ENCODE measurements at places on chromosomes 3 and 15. TPM values are rescaled to one million over a fixed set of nuclear protein-coding genes. Genes with fewer than 3 reads are reported as not detected.

MRPS22 gene
- polyA plus RNA-seq = 91.9 TPM

GHRL gene
- polyA plus RNA-seq = not detected

TMC3 gene
- polyA plus RNA-seq = not detected

LRIG1 gene
- polyA plus RNA-seq = 17.2 TPM

SLC6A11 gene
- polyA plus RNA-seq = 9.4 TPM

CHRNA7 gene
- 0.93 TPM for polyA plus RNA-seq

RTP3 gene
- not detected for polyA plus RNA-seq

RABL3 gene
- 13.4 TPM for polyA plus RNA-seq

DNA sequence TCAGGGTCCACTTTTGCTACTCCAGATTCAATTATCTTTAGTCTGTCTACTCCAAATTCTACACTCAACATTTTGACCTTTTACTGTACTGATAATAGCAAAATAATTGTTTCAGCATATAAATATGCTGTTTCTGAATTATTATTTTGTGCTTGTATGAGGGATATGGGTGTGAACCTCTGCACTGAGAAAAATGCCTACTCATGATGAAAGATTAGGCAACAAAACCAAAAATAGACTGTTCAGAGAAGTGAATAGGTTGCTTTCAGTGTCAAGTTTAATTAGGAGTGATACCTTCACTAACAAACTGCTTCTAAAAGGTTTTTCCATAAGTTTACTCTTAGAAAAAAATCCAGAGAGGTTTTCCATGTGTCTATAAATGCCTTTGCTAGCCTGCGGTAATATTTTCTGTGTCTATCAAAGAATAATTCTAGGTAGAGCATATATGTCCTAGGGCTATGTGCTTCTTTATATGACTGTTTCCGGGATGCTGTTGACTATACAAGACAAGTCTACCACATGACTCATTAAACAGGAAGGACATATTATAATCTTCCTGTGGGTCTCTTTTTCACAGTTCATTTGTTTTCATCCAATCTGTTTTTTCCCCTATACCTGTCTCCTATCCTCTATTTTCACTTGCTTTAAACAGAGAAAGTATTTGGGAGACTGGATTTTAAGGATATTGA lies 218.5 kb upstream of the TTC14 start:
- H3K4me1 ChIP-seq = peaks cover 4% of the 10 kb centered on the region
- H3K27me3 ChIP-seq = no peaks in the 10 kb centered on the region
- no peak overlapping the region for H3K27ac ChIP-seq

DNA sequence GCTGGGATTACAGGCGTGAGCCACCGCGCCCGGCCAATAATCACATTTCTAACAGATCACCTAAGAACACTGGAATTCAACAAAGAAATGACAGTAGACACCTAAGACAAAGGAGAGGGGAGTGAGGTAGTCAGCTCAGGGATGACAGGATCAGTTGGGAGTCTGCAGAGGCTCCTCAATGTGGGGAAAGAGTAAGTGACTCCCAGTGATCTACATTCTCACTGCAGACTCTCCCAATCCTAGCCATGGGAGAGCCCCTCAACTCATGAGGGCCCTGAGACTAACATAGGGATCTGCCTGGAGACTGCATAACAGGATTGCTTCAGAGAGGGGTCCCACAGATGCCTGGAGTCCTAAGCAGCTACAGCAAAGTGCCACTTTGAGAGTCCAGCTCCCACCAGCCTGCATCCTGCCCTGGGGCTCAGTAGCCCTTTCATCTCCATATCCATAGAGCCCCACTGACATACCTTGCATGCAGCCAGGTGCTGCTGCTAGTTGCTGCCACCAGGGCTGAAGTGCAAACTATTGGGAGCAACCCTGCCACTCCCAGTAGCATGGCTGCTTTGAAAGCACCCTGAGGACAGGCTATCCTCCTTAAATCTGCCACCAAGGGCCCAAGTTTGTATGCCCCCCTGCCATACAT lies 21.8 kb upstream of the PFN2 start:
- H3K4me3 ChIP-seq = no peak overlapping the region
- DNase-seq = no peak
- no peaks in the 10 kb centered on the region for H3K27me3 ChIP-seq
- no peaks in the 10 kb centered on the region for H3K36me3 ChIP-seq

DNA sequence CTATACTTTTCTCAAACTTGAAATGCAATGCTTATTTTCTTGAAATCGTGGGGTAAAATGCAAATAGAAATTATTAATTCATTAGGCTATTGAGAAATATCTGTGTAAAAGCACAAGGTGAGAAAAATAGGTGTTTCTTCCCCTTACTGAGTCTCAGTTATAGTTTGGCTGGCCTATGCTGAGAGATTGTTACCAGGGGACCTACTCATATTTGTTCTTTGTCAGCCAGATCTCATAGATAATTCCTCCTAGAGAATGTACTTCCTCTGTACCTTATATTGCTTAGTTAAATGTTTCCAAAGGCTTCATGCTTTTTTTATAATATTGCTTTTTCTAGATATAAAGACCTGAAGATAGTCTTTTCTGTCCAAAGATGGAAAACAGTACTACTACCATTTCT lies 60.0 kb upstream of the TRPC1 start:
- H3K36me3 ChIP-seq = no peaks in the 10 kb centered on the region
- no peaks in the 10 kb centered on the region for H3K4me1 ChIP-seq
- H3K27me3 ChIP-seq = no peaks in the 10 kb centered on the region

GRCh38 chr3:99901200-99901926 lies 83.7 kb downstream of the CMSS1 start:
- peaks cover 38% of the 10 kb centered on the region for H3K4me1 ChIP-seq
- H3K4me3 ChIP-seq = peak overlapping the region; percentile 22
- H3K36me3 ChIP-seq = no peaks in the 10 kb centered on the region
- peak overlapping the region; percentile 97 for H3K27ac ChIP-seq
- DNase-seq = peak; percentile 63
- H3K27me3 ChIP-seq = no peaks in the 10 kb centered on the region

GRCh38 chr3:52302426-52303145 lies 13.5 kb upstream of the DNAH1 start:
- H3K4me3 ChIP-seq = no peak overlapping the region
- H3K36me3 ChIP-seq = no peaks in the 10 kb centered on the region
- H3K4me1 ChIP-seq = peaks cover 10% of the 10 kb centered on the region
- DNase-seq = no peak

DNA sequence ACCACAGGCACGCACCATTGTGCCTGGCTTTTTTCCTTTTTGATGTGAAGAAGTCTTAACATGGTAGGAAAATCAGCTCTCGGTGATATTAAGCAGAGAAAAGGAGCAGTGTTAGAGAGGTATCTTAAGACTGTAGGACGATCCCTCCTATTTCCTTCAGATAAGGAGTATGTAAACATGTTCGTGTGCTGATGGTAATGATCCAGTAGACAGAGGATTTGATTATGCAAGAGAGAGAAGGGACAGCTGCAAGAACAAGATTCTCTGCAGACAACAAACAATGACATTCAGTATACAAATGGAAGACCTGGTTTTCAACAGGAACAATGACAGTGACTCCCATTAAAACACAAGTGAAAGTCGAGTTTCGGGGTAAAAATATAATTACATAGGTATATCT lies 95.1 kb upstream of the MELTF start:
- no peak for DNase-seq
- no peak overlapping the region for H3K27ac ChIP-seq
- H3K4me3 ChIP-seq = no peak overlapping the region
- H3K27me3 ChIP-seq = no peaks in the 10 kb centered on the region
- H3K36me3 ChIP-seq = peaks cover 12% of the 10 kb centered on the region
- no peaks in the 10 kb centered on the region for H3K4me1 ChIP-seq

GRCh38 chr3:98185180-98185579 lies 18.7 kb downstream of the OR5H15 start:
- H3K4me1 ChIP-seq = no peaks in the 10 kb centered on the region
- H3K36me3 ChIP-seq = no peaks in the 10 kb centered on the region
- H3K27me3 ChIP-seq = no peaks in the 10 kb centered on the region

DNA sequence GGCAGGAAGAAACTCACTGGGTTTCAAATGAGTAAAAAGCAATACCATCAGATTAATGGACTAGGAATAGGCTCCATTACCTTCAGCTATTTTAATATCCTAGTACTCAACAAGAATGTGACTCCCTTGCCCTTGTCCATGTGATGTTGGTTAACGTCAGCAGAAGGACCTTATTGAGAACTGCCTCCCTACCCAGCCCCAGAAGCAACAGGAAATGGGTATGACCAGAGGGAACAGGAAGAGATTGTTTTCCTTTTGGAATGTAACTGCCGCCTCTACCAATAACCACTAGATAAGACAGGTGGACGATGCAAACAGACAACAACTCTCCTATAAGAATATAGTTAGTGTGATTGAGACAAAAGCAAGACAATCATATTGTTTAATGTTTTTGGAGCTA lies 10.4 kb upstream of the MME start:
- H3K4me1 ChIP-seq = peaks cover 6% of the 10 kb centered on the region
- H3K36me3 ChIP-seq = no peaks in the 10 kb centered on the region
- no peaks in the 10 kb centered on the region for H3K27me3 ChIP-seq

DNA sequence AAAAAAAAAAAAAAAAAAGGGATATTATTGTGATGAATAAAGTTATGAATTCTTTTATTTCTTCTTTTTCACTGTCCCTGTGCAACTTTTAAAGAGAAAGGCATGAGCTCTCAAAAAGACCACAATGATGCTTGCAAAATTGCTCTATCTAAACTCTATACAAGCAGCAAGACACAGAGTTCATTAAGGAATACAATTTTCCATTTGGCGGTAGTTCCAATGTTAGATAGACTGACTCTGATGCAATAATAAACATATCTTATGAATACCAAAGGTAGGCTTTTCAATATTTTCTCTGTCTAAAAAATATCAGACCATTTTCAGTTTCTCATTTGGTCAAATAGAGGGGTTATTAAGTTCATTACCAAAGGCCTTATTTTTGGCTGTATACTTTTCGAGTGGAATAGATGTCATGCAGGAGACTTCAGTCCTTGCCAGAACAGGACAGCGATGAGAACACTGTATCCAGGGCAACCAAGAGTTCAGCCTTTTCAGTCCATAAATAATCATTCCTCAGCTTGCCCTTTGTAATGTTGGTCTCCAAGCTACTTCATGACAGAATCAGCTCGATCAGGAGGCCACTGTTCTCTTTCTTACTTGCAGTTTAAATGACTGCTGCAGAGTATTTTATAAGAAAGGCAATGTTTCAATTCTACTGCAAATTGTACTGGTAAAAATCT lies 162.9 kb upstream of the FAM3D start:
- H3K4me1 ChIP-seq = no peaks in the 10 kb centered on the region
- H3K4me3 ChIP-seq = no peak overlapping the region
- H3K36me3 ChIP-seq = no peaks in the 10 kb centered on the region

DNA sequence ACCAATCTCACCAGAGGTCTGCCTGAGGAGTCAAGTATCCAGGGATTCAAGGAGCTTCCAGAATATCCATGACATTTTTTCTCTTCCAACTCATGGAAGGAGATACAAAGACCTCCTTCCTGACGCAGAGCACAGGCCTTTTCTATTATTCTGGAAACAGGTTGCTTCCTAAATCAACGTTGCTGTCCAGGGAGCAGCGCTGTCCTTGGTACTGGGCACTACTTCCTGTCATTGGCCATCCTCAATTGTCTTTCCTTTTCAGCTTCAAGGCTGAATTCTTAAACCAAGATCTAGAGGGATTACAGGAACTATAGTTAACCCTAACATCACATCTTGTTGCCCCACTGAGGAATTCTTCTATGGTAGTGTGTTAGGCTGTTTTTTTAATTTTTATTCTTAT lies 50.4 kb upstream of the TBC1D21 start:
- H3K27ac ChIP-seq = no peak overlapping the region
- H3K27me3 ChIP-seq = peaks cover 25% of the 10 kb centered on the region
- H3K36me3 ChIP-seq = no peaks in the 10 kb centered on the region

DNA sequence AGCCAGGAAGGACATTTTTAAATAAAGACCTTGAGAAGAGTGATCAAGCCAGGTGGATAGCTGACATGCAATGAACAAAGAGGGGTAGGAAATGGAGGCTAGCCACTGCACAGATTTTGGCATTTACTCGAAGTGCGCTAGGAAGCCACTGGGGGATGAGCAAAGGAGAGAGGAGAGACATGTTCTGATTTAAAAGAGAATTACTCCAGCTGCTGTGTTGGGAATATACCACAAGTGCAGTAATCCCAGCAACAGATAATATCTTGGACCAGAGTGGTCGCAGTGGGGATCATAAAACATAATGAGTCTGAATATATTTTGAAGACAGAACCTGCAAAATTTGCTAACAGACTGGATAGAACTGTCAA lies 19.9 kb downstream of the KPNA4 start:
- no peak overlapping the region for H3K27ac ChIP-seq
- DNase-seq = no peak
- no peaks in the 10 kb centered on the region for H3K27me3 ChIP-seq
- H3K4me3 ChIP-seq = no peak overlapping the region

- no peaks in the 10 kb centered on the region for H3K36me3 ChIP-seq
- no peaks in the 10 kb centered on the region for H3K27me3 ChIP-seq
- no peak for DNase-seq
- H3K4me3 ChIP-seq = no peak overlapping the region
- H3K4me1 ChIP-seq = no peaks in the 10 kb centered on the region
Measured at GRCh38 chr3:106305127-106305526, 436.3 kb upstream of the CBLB start.

DNA sequence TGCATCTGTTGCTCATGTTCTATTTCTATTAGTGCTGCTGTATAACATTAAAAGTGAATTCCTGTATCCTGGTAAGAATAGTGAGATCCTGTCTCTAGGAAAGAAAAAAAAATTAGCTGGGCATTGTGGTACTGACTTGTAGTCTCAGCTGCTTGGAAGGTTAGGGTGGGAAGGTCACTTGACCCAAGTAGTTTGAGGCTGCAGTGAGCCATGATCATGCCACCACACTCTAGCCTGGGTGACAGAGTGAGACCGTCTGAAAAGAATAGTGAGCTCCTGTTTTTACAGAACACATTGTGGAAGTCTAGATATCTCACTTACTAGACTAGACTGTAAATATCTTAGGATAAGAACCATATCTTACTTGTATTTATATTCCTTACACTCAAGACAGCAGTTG lies 4.6 kb downstream of the ATP11B start:
- H3K36me3 ChIP-seq = no peaks in the 10 kb centered on the region
- H3K4me3 ChIP-seq = no peak overlapping the region
- H3K27ac ChIP-seq = no peak overlapping the region
- peaks cover 27% of the 10 kb centered on the region for H3K4me1 ChIP-seq

DNA sequence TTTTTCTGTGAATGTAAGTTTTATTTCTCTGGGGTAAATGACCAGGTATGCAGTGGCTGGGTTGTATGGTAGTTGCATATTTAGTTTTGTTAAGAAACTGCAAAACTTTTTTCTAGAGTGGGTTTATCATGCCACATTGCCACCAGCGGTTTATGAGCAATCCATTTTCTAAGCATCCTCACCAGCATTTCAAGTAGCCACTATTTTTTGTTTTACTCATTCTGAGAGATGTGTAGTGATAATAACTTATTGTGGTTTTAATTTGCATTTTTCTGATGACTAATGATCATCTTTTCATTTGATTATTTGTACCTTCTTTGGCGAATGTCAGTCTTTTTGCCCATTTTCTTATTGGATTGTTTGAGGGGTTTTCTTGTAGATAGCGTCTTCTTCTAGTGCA lies 56.2 kb downstream of the SPRED1 start:
- H3K4me1 ChIP-seq = no peaks in the 10 kb centered on the region
- no peak overlapping the region for H3K27ac ChIP-seq
- no peaks in the 10 kb centered on the region for H3K27me3 ChIP-seq
- H3K36me3 ChIP-seq = no peaks in the 10 kb centered on the region
- no peak overlapping the region for H3K4me3 ChIP-seq
